ENCODE measurements at places on chromosomes 2 and 18. TPM values are rescaled to one million over a fixed set of nuclear protein-coding genes. Genes with fewer than 3 reads are reported as not detected.
A peak's percentile ranks its signal among the peaks of the same experiment; 100 is the strongest.

GRCh38 chr2:54176577-54176976 lies 61.2 kb downstream of the ACYP2 start:
- H3K27ac ChIP-seq = no peak overlapping the region
- H3K36me3 ChIP-seq = no peaks in the 10 kb centered on the region
- H3K4me3 ChIP-seq = no peak overlapping the region
- no peaks in the 10 kb centered on the region for H3K4me1 ChIP-seq
- H3K27me3 ChIP-seq = no peaks in the 10 kb centered on the region

GRCh38 chr2:98463988-98464771 lies 19.5 kb downstream of the INPP4A start:
- no peak overlapping the region for H3K4me3 ChIP-seq
- no peak for DNase-seq
- no peaks in the 10 kb centered on the region for H3K27me3 ChIP-seq
- H3K36me3 ChIP-seq = no peaks in the 10 kb centered on the region
- no peak overlapping the region for H3K27ac ChIP-seq
- peaks cover 4% of the 10 kb centered on the region for H3K4me1 ChIP-seq

The RFX8 gene
- total RNA-seq = not detected

The CFAP53 gene
- 1.5 TPM for total RNA-seq

- H3K4me3 ChIP-seq = no peak overlapping the region
- no peaks in the 10 kb centered on the region for H3K36me3 ChIP-seq
- no peaks in the 10 kb centered on the region for H3K4me1 ChIP-seq
- peak; percentile 60 for DNase-seq
Measured at GRCh38 chr2:181715033-181715630, 34.8 kb upstream of the NEUROD1 start.

Data from progenitor cell of endocrine pancreas (in vitro differentiated cells).